ENCODE measurements at places on chromosomes 13 and 19. TPM values are rescaled to one million over a fixed set of nuclear protein-coding genes. Genes with fewer than 3 reads are reported as not detected.

- no peaks in the 10 kb centered on the region for H3K36me3 ChIP-seq
- H3K4me1 ChIP-seq = no peaks in the 10 kb centered on the region
- H3K4me3 ChIP-seq = no peak overlapping the region
- no peak for DNase-seq
- no peak overlapping the region for H3K27ac ChIP-seq
Observed at GRCh38 chr13:66001140-66001539, 1229.0 kb downstream of the PCDH9 start.

DNA sequence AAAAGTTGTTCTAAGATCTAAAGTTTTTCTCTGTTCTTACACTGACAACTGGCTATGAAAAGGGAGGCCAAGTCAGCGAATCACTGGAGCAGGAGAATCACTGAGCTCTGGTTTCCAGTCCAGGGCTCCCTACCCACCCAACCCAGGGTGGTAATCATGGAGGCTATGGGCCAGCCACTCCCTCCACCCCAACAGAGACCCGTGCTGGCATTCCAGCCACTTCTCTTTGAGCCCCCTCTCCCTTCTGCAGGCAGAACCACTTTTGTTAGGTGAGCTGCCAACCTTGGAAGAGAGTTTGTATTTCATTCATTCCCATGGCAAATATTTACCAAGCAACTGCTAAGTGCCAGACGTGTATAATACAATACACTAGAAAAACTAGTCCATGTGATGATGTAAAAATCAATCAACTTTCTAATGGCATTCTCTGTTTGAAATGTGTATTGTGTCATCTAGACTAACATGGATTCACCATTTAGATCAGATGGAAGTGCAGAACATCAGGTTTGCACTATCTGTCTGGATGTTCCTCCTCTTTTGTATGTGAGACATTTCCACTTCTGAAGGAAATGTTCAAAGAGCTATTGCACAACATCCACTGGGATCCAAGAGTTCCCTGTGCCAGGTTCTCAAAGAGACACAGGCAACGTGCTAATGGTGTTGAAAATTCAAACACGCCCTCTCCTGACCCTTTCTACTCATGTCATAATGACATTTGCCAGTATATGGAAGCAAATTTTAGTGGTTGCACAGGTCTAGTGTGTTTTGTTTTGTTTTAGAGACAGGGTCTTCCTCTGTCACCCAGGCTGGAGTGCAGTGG, 5.3 kb downstream of the MLNR start:
- H3K4me1 ChIP-seq = no peaks in the 10 kb centered on the region
- no peak for DNase-seq
- no peaks in the 10 kb centered on the region for H3K36me3 ChIP-seq
- H3K27ac ChIP-seq = no peak overlapping the region

- peaks cover 67% of the 10 kb centered on the region for H3K36me3 ChIP-seq
- H3K4me3 ChIP-seq = no peak overlapping the region
- DNase-seq = peak; percentile 85
- no peaks in the 10 kb centered on the region for H3K27me3 ChIP-seq
Observed at GRCh38 chr19:44648631-44649251, 5.0 kb downstream of the PVR start.

DNA sequence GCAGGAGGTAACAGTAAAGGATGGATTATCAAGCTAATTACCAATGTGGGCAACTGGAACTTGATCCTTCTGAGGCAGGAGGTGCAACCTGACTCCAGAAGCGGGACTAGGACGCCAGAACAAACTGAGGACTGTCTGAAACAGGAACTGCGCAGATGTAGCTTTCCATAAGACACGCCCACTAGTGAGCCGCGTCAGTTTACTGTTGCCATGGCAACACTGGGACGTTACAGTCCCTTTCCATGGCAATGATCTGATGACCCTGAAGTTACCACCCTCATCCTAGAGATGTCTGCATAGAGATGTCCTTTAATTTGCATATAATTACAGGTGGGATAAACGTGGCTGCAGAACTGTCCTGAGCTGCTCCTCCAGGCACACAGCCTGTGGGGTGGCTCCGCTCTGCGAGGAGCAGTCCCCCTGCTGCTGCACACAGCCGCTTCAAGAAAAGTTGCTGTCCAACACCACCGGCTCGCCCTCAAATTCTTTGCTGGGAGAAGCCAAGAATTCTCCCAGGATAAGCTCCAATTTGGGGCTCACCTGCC, 816.6 kb downstream of the UQCRFS1 start:
- no peaks in the 10 kb centered on the region for H3K36me3 ChIP-seq
- H3K27ac ChIP-seq = no peak overlapping the region
- no peaks in the 10 kb centered on the region for H3K27me3 ChIP-seq
- no peak for DNase-seq
- no peak overlapping the region for H3K4me3 ChIP-seq

DNA sequence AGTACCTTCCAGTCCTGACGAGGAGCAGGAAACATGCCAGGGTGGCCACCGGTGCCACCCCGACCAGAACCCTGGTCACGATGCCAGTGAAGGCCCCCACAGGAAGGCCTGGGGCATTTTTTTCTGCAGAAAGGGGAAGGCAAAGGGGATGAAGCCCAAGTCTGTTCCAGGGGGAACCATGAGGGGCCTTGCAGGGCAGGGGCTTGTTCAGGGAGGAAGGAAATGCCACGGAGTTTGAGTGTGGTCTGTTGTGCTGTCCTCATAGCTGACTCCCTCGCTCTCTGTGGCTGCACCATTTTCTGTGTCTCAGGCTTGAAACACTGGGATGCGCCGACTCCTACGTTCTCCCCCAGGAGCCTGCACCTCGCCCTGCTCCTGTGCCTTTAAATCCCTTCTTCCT, 27.5 kb upstream of the CEACAM1 start:
- DNase-seq = peak; percentile 8
- H3K36me3 ChIP-seq = no peaks in the 10 kb centered on the region

DNA sequence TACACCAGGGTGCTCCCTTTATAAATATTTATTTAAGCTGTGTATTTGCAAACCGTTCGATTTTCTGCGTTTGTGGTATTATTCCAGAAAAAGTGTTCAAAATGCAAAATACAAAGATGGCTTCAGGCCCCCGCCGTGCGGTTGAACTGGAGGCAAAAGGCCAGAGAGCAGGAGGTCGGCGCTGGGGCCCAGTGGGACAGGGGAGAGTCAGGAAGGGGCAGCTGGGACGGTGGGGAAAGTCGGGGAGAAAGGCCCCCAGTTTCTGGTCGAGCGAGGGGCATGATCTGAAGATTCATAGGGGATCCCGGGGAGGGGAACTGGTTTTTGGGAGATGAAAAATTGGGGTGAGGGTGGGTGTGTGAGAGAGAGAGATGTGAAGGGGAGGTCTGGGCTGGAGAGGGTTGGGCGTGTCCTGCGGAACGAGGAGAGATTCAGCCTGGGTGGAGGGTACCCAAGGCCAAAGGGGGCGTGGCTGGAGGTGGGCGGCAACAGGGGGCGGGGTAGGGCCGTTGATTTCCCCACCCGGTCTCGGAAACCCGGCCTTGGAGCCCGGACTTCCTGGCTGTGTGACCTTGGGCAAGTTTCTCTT, 678 bp downstream of the ISOC2 start:
- H3K4me1 ChIP-seq = peaks cover 17% of the 10 kb centered on the region
- peak; percentile 97 for DNase-seq
- H3K27me3 ChIP-seq = no peaks in the 10 kb centered on the region
- peak overlapping the region; percentile 97 for H3K4me3 ChIP-seq

- H3K27ac ChIP-seq = peak overlapping the region; percentile 43
- peaks cover 22% of the 10 kb centered on the region for H3K4me1 ChIP-seq
- peak; percentile 56 for DNase-seq
Observed at GRCh38 chr13:23867027-23867491, 22.1 kb downstream of the MIPEP start.

DNA sequence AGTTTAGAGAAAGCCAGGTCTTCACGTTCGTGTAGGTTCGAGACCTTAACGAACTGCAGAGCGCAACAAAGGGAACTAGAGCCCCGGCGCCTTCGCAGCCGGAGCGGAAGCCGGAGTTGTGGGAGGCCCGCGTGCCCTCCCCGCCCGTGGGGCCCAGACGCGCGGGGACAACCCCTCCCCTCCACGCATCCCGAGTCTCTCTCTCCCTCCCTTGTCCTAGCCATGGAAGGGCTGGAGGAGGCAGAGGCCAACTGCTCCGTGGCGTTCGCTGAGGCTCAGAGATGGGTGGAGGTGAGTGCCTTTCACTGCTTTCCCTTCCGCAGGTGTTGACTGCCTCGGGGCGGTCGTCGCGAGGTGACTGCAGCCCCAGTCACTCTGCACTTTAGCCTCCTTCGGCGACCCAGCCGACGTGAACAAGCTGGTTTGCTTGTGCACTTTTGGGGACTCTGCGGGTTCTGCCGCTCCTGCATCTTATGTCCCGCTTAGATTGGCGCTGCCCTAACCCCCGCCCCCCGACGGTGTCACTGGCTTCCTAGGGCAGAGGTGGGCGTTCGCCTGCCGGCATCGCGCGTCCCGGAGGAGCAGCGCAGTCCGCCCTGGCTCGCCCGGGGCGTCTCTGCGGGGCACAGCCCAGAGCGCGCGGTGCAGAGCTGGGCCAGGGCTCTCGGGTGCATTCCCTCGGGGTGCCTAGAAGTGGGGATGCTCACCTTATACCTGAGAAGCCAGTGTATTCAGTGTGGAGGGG, 478 bp downstream of the LMO7 start:
- peaks cover 43% of the 10 kb centered on the region for H3K36me3 ChIP-seq
- DNase-seq = peak; percentile 72
- peaks cover 46% of the 10 kb centered on the region for H3K4me1 ChIP-seq
- H3K27me3 ChIP-seq = no peaks in the 10 kb centered on the region

Gene CGB5
- total RNA-seq = not detected

Gene IFI30
- 126 TPM for total RNA-seq

Gene OLFM4
- 0.29 TPM for total RNA-seq

Gene ITGBL1
- total RNA-seq = 360 TPM
